Activated T-cell treated with anti-CD3 and anti-CD28 coated beads, Interleukin-2, amount 50 U/mL, for 72 hours (primary cell): ENCODE measurements at places on chromosomes 12 and 14.

GRCh38 chr12:59657266-59657665 is 61.4 kb downstream of the SLC16A7 start:
- DNase-seq, result no peak

- DNase-seq, result no peak
Observed at GRCh38 chr14:61563880-61564617, 131.3 kb upstream of the HIF1A start.

- DNase-seq, result no peak
Observed at GRCh38 chr14:71988939-71989338, 56.7 kb downstream of the RGS6 start.

- no peak for DNase-seq
Observed at GRCh38 chr12:58915634-58916033, 4.7 kb downstream of the LRIG3 start.

DNA sequence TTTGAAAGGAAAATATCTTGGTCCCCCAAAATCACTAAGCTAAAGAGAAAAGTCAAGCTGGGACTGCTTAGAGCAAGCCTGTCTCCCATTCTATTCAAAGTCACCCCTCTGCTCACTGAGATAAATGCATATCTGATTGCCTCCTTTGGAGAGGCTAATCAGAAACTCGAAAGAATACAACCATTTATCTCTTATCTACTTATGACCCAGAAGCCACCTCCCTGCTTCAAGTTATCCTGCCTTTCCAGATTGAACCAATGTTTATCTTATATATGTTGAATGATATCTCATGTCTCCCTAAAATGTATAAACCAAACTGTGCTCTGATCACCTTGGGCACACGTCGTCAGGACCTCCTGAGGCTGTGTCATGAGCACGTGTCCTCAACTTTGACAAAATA is 14.6 kb upstream of the CCDC196 start:
- no peak for DNase-seq

- DNase-seq, result peak; percentile 75
Observed at GRCh38 chr14:105486974-105487448, 325 bp downstream of the CRIP1 start.

DNA sequence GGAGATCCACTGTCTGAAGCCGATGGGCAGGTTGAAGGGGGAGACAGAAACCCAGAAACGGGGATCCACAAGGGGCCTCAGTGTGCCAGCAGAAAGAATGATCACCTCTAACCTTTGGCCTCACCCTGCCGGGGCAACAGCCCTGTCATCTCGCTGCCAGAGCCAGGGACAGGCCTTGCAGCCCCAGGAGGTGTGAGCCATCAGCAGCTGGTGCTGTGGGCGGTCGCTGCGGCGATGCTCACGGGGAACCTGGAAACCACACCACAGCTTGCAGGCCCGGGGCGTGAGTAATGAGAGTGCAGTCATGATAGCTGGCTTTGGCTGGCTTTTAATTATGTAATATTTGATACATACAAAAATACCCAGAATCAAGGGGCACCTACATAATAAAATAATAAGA is 4.7 kb upstream of the TTC7B start:
- peak; percentile 90 for DNase-seq

GRCh38 chr12:20210621-20211215 is 157.6 kb upstream of the PDE3A start:
- DNase-seq, result no peak

DNA sequence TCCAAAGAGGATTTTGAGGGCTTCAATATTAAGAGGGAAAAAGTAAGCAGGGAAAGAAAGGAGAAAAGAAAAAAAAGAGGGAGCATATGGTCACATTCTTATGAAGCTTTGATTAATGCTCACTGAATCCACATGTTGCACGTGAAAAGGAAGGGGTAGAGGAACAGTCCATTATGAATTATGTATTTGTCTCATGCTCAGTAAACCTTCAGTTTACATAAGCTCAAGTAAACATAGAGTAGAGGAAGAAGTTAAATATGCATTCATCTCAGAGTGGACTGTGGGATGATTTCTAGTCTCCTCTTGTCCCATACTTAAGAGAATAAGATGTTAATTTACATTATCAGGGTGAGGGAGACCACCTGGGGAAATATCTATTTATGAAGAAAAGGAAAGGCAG is 334.5 kb downstream of the IPO8 start:
- DNase-seq, result no peak

GRCh38 chr12:111444925-111445725 is 39.4 kb downstream of the SH2B3 start:
- DNase-seq, result peak; percentile 94

GRCh38 chr12:109871668-109872314 is 8.6 kb downstream of the GLTP start:
- no peak for DNase-seq

GRCh38 chr12:116144384-116144783 is 133.1 kb downstream of the MED13L start:
- no peak for DNase-seq

DNA sequence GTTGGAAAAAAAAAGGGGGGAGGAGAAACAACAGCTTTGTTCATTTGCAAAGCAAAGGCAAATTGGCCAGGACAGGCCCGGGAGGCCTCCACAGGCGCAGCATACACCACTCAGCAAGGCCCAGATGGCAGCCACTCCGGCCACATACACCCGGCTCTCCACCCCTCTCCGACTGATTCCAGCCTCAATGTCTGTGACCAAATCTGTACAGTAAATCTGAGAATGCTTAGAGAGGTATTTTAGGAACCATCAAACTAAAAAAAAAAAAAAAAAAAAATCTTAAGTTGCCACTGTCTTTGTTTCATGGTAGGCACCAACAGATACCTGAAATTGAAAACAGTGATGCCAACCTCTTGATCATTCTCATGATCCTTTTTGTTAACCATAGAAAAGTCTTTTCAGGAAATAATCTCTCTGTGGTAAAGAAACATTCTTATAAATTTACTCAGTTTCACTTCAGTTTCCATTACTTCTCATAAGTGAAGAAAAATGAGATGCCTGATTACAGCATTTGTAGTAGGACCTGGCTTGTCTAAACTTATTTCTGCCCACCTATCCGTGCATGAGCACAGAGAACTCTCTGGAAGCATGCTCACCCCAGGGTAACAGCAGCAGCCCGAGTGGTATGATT is 20.2 kb downstream of the VPS37B start:
- no peak for DNase-seq

DNA sequence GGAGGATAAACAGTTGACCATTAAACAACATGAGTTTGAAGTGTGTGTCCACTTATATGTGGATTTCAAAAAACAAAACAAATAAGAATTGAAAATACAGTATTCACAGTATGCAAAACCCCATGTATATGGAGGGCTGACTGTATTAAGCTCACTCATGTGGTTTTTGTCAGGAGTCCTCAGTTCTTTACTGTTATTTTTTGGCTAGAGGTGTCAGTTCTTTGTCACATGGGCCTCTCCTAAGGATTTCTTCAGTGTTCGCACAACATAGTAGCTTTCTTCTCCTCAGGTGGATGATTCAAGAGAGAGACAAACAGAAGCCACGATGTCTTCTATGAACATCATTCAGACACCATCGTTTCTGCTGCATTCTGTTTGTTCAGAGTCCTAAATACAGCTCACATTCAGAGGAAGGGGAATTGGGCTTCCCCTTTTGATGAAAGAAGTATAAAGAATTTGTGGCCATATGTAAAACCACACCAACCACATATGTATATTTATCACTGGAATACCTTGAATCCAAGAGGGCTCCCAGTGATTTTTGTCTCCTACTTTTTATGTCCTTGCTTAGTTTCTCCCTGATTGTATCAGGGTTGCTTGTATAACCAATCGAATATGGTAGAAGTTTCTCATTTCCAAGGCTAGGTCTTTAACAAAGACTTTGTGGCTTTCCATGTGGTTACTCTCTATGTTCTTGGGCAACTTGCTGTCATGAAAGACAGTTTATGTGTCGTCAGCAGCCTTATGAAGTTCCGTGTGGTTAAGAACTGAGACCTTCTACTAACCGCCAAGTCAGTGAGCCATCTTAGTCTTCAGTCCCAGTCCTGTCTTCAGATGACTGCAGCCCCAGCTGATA is 18.9 kb downstream of the MNAT1 start:
- DNase-seq, result peak; percentile 71

DNA sequence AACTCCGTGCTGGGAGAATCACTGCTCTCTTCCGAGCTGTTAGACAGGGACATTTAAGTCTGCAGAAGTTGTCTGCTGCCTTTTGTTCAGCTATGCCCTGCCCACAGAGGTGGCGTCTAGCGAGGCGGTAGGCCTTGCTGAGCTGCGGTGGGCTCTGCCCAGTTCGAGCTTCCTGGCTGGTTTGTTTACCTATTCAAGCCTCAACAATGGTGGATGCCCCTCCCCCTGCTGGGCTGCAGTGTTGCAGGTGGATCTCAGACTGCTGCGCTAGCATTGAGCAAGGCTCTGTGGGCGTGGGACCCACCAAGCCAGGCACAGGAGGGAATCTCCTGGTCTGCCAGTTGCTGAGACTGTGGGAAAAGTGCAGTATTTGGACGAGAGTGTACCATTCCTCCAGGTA is 43.7 kb downstream of the GPR137C start:
- DNase-seq, result no peak

GRCh38 chr12:92370828-92371227 is 225.2 kb upstream of the BTG1 start:
- DNase-seq, result no peak

GRCh38 chr12:56202366-56202765 is 13.1 kb upstream of the SMARCC2 start:
- DNase-seq, result no peak

- DNase-seq, result no peak
Observed at GRCh38 chr12:46367351-46368029, 5.1 kb downstream of the SLC38A2 start.

- no peak for DNase-seq
Observed at GRCh38 chr12:87960566-87960965, 68.6 kb downstream of the C12orf50 start.

- no peak for DNase-seq
Observed at GRCh38 chr14:64684091-64684490, 20.1 kb upstream of the PLEKHG3 start.

DNA sequence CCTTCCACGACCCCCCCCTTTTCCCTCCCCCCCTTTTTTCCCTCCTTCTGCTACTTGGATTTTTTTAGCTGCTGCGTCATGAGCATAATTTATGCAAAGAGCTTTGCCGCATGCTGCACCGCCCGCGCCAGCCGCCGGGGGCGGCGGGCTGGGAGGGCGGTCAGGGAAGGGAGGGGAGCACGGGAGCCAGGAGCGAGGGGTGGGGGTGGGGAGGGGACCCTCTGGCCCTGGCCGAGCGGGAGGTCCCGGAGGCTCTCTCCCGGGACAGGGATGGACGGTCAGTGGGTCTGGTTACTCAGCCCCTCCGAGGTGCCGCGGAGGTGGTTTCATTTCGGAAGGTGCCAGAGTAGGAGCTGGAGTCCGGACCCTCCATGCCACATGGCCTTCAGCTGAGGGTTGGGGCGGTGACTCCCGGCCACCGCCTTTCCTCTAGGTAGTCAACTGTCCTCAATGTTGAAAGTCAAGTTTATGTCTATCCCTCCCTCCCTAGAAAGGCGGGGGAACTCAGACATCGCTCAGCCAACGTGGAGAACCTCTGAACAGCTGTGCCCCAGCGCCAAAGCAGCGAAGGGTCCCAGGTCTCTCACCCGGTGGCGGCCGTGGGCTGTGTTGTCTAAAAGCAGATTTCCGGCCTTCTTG is at the start of gene POU6F1:
Gene POU6F1 (minus strand): TSS at position 95 of the 639 bp plus-strand sequence. CDS start 11,226 bp downstream, outside the sequence.
- DNase-seq, result peak; percentile 67

- DNase-seq, result no peak
Observed at GRCh38 chr12:132077322-132078100, 66.6 kb downstream of the DDX51 start.

GRCh38 chr12:75710361-75711069 is 199.1 kb upstream of the KRR1 start:
- DNase-seq, result no peak
